ENCODE measurements at places on chromosomes 12 and 14.

DNA sequence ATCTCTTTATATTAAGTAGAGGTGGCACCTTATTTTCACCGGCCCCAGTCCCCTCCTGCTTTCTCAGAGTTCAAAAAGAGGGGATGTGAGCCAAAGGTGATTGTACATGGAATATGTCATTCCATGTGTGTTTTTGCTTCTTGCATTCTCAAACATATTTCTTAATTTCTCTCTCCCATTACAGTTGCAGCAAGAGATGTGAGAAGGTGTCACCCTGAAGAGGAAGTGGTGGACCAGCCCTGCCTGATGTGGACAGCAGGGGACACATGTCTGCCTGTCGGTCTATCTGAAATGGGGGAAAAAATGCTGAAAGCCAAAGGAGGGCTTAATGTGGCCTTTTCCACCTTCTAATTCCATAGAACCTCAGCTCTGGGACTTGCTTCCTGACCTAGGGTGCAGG, 1.9 kb upstream of the FOXN3 start:
- no peak for DNase-seq

DNA sequence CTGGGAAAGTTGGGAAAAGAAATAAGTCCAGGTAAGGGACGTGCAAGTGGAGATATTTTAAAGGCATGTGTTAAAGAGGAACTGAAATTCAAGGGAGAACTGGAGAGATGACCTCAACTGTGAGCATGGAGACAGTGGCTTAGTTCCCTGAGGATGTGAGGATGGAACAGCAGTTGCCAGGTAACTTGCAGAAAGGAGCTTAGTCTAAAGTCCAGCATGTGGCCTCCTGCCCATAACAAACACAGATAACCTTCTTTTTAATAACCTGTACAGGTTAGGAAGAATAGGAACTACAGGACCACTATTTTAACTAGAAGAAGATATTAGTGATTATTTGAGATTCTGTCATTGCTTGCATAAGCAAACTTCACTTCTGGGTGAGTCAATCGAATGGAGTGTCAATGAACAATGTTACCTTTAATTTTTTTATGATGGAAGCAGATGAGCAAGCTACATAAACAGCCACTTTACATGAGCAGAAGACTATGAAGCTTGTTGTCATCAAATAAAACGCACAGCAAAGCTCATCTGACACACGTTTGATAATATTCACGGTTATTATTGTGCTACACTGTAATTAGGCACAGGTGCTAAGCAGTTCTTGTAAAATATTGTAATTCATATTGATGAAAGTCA, 291.7 kb upstream of the DDHD1 start:
- DNase-seq, result no peak

DNA sequence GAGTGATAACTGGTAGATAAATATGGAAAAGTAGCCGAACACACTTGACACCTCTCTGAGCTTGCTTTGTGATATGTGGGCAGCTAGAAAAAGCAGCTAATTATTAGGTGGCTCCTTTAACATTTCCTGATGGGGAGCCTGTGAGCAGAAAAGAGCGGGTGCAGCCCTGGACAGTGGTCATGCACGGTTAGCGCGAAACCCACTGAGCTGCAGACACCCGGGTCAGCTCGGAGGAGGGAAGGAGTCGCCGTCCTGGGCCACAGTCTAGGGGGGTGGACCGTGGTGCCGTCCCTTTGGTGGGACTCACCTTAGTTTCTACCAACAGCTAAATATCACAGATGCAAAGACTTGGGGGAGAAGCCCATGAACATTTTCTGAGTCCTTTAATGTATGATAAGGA, 6.6 kb downstream of the COA8 start:
- no peak for DNase-seq

GRCh38 chr12:112239020-112239419, 113.7 kb downstream of the TRAFD1 start:
- DNase-seq, result no peak

DNA sequence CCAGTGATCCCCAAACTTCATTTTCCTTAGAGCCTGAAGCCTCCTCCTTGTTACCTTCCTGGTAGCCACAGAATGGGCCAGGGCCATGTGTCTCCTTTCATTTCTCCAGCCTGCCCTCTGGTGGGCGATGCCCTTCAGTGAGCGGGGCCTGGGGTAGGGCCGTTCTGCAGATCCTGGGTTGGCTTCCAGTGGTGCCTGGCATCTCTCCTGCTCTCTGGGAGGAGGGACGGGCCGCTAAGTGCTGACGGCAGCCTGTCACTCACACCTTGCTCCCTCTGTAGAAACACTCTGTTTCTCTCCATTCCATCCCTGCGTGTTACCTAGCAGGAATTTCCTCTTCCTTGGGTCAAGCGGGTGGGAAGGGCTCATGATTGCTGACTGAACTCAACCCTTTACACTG, 232.1 kb downstream of the CACNA1C start:
- peak; percentile 34 for DNase-seq

GRCh38 chr14:51201890-51202289, 38.2 kb upstream of the TMX1 start:
- no peak for DNase-seq

GRCh38 chr12:2654311-2654710, 140.5 kb upstream of the FKBP4 start:
- DNase-seq, result no peak

- no peak for DNase-seq
Measured at GRCh38 chr12:39831587-39832315, 212.1 kb upstream of the ABCD2 start.

DNA sequence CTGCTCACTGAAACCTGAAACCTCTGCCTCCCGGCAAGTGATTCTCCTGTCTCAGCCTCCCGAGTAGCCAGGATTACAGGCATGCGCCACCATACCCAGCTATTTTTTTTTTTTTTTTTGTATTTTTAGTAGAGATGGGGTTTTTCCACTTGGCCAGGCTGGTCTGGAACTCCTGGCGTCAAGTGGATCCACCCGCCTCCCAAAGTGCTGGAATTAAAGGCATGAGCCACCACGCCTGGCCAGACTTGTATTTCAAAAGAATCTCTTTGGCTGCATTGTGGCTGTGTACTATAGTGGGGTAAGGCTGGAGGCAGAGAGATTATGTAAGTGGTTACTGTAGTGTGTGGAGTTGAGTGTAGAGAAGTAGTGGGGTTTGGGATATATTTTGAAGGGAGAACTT, 35.1 kb downstream of the TRHDE start:
- DNase-seq, result no peak

- peak; percentile 16 for DNase-seq
Measured at GRCh38 chr12:58443273-58443980, 476.9 kb downstream of the LRIG3 start.

DNA sequence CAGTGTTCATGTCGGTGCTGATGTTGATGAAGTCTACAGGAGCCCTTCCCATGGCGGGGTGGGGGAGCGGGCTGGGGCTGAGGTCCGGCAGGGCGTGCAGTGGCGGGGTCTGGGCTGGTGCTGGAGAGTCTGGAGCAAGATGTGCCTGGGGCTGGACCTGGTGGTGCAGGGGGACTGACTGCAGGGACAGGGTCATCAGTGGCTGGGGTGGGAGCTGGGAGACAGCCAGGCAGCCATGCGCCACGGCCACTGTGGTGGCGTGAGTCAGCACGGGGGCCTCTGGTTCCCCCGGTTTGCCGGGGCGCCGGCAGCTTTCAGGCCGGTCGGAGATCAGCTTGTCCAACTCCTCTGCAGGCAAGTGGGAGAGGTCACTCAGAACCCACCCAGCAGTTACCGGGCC, 27.6 kb downstream of the FOXN4 start:
- no peak for DNase-seq

DNA sequence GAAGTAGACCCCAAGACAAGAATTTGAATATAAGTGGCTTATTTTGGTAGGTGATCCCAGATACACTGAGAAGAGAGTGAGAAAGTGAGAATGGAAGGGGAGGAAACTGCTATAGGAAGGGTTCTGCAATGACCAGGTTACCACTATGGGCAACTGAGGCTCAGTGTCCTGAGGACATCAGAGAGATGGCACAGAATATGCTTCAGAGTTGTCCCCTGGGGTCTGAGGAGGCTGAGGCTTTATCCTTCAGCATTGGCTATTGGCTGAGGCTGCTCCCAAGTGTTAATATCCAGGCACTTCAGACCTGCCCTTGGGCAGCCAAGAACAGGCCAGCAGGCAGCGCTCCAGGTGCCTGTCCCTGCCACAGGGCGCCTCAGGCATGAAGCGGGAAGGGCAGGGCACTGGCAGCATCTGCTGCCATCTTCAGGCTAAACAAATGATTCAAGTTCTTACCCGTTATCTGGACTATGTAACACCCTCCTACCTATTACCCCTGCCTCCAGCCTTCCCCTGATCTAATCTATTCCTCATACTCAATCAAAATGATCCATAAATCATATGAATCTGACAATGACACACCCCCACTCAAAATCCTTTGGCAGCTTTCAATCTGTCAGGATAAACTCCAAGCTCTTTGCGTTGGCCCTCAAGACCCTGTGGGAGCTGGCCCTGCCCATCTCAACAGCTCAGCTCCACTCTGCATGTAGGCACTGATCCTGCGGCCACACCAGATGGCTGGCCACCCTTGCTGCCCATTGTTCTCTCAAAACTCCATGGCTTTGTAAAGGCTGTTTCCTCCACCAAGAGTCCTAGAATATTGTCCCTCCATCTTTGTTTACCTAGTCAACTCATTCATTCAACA, 42.4 kb downstream of the CKAP4 start:
- no peak for DNase-seq

DNA sequence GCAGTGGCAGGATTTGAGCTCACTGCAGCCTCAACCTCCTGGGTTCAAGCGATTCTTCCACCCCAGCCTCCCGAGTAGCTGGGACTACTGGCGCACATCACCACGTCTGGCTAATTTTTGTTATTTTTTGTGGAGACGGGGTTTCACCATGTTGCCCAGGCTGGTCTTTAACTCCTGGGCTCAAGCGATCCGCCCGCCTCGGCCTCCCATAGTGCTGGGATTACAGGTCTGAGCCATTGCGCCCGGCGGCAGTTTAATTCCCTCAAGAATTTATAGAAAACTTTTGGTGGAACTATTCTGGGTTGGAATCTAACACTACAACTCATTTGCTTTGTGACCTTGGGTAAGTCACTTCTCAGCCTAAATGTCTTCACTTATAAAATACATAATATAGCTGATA, 1.8 kb upstream of the SP1 start:
- no peak for DNase-seq

DNA sequence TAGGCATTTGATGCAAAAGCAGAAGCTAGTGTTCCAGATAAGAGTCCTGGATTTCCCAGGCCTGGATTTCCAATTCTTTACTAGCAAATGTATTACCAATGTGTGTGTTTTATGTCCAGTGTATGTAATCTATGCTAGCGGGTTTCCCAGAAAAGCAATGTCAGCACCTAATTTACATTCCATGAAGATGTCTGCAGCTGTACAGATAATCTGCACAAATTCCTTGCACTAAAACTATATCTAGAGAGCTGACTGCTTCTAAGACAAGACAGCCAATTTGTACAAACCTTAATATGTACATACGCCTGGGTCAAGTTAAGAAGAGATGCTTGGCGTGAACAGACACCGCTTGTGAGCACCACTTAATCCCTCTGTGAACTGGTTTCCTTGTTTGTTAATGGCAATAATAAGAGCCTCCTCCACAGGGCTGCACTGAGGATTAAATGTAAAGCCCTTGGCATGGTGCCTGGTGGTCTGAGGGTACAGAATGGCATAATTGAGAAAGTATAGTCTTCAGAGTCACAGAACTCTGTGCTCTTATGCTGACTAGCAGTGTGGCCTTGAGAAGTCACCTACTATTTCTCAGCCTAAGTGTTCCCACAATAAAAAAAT, 185.6 kb downstream of the EPS8 start:
- DNase-seq, result no peak

- DNase-seq, result no peak
Measured at GRCh38 chr14:37172024-37172869, at the start of gene SLC25A21. SLC25A21 (minus strand) TSS chr14:37172606.

DNA sequence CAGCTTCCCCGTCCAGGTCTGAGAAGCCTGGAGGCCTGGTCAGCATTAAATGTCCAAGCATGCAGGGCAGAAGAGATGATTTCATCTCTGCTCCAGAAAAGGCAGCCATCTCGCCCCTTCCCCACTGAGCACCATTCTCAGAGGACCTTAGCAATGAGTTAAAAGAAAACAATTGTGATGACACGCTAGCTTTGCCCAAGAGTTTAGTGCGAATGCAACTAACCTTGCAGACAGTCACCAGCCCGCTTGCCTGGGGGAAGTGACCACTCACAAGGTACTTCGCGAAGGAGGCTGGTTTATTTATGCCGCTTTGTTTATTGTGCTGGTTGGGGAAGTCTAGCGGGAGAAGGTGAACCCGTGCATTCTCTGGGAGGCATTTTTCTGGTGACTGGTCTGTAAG, 170.7 kb downstream of the RBM19 start:
- DNase-seq, result no peak

GRCh38 chr12:131239384-131240094, 285.8 kb downstream of the ADGRD1 start:
- DNase-seq, result no peak

GRCh38 chr12:128819293-128820144, 4.2 kb downstream of the SLC15A4 start:
- DNase-seq, result no peak

DNA sequence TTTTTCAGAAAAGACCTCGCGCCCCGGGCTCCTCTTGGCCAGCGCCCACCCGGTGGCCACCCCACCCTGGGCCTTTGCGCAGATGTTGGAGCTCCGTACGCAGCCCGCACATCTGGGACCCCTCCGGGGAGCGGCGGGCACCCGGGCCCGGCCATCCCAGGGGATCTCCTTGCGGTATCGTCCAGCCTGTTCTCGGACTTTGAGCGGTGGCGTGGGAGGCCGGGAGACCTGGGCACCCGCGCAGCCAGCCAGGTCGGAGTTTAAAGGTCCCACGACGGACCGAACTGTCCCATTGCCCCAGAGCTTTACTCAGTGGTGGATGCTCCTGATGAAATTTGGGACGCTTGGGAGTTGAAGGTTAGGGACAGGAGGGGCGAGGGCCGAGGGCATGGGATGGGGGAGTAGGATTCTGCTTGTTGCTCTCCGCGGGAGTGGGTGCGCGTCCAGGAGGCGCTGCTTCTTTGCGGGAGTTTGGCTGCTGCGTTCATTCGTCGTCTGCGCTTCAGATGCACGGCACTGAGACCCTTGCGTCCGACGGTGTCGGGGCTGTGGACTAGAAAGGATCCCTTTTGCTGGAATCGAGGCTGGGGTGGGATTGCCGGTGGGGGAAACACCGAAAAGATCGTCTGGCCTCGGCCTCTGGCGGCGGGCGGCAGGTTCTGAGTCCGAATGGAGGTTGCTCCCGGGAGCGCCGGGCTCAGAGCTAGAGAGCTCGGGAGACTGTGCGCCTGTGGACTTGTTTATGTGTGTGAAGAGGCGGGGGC, 1.4 kb downstream of the NTF3 start:
- no peak for DNase-seq

DNA sequence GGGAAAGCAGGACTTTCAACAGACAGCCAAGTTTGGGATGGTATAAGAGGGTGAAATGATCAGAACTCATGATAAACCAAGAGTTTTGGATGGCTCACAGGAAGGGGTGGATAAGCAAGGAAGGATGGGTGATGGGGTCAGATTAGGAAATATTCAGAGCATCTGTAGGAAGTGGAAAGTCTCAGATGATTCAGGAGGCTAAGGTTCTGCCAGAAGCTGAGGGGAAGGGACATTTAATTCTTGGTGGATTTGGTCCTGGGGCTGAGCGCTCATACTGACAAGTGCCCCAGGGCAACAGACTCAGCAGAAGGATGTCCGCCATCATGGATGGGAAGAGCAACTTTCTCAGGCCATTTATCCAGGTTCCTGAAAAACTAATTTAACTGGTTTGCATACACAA, 28.4 kb upstream of the BDKRB2 start:
- DNase-seq, result no peak

All from activated CD4-positive, alpha-beta T cell treated with anti-CD3 and anti-CD28 coated beads, Interleukin-2, amount 10 ng/mL, durations not matched to agents 7 days and 5 days (primary cell).